Fibroblast of skin of abdomen (primary cell): ENCODE measurements at places on chromosomes 4 and X.

DNA sequence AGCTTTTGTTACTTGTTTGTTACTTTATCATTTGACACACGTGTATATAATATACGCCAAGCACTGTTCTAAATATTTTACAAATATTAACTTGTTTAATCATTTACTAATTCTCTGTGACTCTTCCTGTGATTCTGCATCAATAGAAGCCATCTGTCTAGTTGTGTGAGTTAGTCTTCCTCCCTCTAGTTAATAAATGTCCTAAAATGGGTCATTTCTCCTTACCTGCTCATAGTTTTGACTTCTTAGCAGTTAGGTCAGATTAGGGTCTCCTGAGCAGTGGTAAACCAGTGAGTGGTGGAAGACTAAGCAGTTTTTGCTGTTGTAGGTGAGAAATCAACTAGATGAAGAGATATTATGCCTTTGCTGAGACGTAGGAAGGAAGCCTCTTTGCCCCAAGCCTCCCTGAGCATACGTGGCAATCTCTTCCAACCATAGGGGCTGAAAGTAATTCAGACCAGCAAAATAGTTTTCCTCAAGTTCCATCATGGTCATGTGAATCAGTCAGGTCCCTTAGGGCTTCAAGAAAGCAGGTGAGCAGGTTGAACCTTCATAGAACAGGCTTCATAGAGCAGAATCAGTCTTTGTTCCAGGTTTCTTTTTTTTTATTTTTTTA, 38.7 kb upstream of the THOC2 start:
- no peak for DNase-seq

DNA sequence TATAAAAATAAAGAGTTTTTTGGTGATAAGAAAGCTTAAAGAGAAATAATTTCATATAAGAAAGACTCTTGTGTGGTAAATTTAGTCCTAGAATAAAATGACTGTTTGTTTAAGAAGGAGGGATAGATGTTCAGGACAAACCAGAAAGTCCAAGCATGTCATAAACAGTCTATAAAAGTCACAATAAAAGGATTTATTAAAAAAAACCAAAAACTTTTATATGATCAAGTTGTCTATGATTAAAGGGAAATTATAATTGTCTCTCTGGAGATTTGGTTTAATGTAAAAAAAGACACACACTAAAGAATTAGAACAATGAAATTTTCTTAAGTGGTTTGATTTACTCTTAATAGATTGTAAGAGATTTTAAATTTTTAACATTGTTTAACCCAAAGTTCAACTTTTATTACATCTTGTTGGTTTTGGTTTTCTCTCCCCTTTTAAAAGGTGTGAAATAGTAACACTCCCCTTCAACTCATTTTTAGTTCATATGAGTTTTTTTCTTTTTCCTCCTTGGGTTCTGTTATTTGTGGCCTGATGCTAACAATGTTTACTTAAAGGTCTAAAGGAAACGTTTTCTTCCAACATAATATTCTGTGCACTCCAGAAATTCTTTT, 89.7 kb downstream of the PDHA2 start:
- DNase-seq, result no peak

GRCh38 chr4:25350561-25350960, 26.5 kb upstream of the ANAPC4 start:
- peak; percentile 61 for DNase-seq

- DNase-seq, result no peak
Observed at GRCh38 chrX:107861056-107861455, 35.4 kb downstream of the MID2 start.

- DNase-seq, result no peak
Observed at GRCh38 chr4:77893451-77893850, 30.8 kb downstream of the MRPL1 start.

GRCh38 chr4:31107362-31107761, 387.2 kb downstream of the PCDH7 start:
- peak; percentile 25 for DNase-seq

DNA sequence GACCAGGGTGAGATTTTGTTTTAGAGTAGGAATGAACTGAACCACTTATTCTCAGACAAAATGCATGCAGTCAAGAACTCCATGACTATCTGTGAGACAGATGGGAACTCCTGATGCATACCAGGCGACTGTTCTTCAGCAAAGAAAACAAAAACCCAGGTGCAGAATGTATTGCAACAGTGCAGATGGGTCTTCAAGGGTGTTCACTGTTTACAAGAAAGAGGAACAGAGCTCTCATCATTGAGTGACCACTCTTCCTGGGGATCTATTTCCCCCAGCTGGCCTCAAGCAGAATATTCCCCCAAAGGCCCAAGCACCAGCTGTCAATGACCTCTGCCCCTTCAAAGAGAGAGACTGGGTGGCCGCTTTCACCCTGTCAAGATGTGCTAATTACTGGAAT, 39.7 kb upstream of the BMP3 start:
- DNase-seq, result no peak

DNA sequence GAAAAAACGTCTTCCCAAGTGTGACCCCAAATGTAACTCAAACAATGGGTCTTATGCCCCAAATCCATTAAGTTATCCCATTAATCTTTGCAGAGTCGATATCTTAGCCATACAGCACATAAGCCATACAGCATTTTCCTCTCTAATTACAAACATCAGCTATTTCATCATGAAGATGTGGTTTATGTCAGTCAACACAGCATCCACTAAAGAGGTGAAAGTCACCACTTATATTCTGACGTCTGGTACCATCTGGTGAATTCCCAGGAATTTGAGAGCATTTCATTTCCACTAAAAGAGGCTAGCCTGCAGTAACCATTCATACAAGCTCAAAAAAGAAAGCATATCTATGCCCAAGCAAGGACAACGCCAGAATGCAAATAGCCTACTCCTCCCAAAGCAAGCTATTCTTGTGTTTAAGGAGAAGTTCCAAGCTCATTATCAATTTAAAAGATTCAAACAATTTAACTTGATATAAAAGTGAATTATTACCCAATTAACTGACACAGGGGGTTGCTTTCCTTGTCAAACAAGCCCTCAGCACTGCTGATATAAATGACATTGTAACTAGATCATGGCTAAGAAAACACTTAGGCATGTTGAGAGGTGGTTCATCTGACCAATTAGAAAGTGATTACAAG, 203.3 kb downstream of the ANTXR2 start:
- peak; percentile 51 for DNase-seq

DNA sequence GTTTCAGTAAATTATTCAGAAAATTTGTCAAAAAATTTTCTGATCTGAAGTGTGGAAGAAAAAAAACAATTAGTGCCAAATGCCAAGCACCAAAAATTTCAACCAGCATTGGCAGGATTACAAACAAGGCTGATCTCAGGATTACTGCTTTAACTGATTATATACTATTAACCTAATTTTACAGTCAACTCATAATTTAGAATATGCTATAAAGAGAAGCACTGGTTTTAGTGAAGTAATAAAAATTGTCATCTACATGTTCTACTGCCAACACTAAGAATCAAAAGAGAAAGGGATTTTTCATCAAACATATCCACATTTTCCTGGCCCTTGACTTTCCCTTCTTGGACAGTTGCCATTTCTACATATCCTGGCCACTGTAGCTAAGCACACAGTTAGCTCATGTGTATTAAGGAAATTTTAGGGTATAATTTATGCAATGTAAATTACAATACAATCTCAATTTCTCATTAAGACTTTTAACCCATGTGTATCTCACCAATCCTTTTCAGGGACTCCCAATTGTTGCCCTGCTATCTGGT, 33.8 kb downstream of the THOC2 start:
- DNase-seq, result peak; percentile 0
